ENCODE measurements at places on chromosomes 7 and 10. TPM values are rescaled to one million over a fixed set of nuclear protein-coding genes. Genes with fewer than 3 reads are reported as not detected.

- no peaks in the 10 kb centered on the region for H3K36me3 ChIP-seq
- H3K27ac ChIP-seq: no peak overlapping the region
- no peak overlapping the region for H3K4me3 ChIP-seq
- H3K27me3 ChIP-seq: peaks cover 2% of the 10 kb centered on the region
These were observed 33.9 kb downstream of the CYCS start for GRCh38 chr7:25091176-25091575.

- H3K27ac ChIP-seq: no peak overlapping the region
- no peak overlapping the region for H3K4me3 ChIP-seq
- no peak for DNase-seq
- no peaks in the 10 kb centered on the region for H3K27me3 ChIP-seq
- peaks cover 9% of the 10 kb centered on the region for H3K36me3 ChIP-seq
- peaks cover 2% of the 10 kb centered on the region for H3K4me1 ChIP-seq
These were observed 140.6 kb upstream of the TMEM168 start for GRCh38 chr7:112930787-112931186.

DNA sequence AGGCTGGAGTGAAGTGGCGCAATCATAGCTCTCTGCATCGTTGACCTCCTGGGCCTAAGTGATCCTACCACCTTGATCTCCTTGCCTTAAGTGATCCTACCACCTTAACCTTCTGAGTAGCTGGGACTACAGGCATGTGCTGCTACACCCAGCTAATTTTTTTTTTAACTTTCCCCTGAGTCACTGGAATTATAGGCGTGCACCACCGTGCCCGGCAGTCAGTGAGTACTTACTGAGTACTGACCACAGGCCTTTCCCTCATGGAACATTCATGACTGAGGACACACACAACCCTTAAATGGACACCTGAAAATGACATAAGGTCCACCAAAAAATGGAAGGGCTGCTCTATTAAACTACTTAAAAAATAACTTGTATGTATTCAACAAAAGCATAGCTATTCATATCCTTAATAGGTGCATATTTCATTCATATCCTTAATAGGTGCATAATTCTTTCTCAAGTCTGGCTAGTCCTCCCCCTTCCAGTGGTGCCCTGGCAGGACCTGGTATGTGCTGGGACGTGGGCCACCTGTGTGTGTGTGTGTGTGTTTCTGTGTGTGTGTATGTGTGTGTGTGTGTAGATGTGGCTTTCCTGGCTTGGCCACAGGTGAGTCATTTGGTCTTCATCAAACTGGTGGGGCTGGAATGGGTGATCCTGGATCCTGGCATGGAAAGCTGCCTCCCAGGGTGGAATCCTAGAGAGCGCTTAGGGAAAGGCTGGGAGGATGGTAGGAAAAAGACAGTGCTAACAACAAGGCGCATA lies 3.5 kb downstream of the FAM180A start:
- peaks cover 22% of the 10 kb centered on the region for H3K4me1 ChIP-seq
- H3K27ac ChIP-seq: no peak overlapping the region
- H3K36me3 ChIP-seq: no peaks in the 10 kb centered on the region
- no peaks in the 10 kb centered on the region for H3K27me3 ChIP-seq
- DNase-seq: no peak
- no peak overlapping the region for H3K4me3 ChIP-seq

Gene STEAP4
- total RNA-seq: 0.16 TPM

DNA sequence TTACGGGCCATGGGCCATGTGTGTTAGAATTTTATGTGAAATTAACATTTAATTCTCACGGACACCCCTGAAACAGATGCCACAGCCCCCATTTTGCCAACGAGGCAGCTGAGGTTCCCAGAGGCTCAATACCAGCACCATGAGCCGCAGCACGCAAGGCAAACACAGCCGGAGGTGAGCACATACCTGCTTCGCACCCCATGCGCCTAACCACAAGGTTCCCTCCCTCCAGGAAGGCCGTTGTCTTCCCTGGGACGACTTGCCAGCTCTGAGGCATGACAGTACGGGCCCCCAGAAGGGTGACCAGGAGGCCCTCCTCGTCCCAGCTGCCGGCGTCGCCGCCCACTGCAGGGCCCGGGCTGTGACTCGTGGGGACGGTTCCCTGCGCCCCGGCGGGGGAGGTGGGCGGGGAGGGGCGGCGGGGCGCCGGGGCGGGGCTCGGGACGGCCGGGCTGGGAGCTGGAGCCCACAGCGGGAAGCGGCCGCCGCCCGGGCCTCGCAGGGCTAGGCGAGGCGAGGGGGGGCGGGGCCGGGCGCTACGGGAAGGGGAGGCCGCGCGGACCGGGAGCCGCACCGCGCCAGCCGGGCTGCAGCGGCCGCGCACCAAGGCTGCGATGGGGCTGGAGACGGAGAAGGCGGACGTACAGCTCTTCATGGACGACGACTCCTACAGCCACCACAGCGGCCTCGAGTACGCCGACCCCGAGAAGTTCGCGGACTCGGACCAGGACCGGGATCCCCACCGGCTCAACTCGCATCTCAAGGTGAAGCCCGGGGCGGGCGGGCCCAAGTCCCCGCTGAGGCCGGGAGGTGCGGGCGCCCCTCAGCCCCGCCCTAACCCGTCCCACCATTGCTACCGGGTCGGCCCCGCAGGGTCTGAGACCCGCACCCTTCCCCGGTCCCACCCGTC lies at the start of gene CAV2:
TSS of gene CAV2 (plus strand) at position 571 of the 910 bp plus-strand sequence. CDS start at position 615, 44 bp downstream.
- peak within 1 kb of the TSS; percentile 83 for H3K4me3 ChIP-seq
- H3K4me1 ChIP-seq: peaks cover 19% of the 10 kb centered on the region
- DNase-seq: peak; percentile 35

Gene DNAJC12
- 9.3 TPM for total RNA-seq

Gene ARHGAP19
- 22.8 TPM for total RNA-seq

DNA sequence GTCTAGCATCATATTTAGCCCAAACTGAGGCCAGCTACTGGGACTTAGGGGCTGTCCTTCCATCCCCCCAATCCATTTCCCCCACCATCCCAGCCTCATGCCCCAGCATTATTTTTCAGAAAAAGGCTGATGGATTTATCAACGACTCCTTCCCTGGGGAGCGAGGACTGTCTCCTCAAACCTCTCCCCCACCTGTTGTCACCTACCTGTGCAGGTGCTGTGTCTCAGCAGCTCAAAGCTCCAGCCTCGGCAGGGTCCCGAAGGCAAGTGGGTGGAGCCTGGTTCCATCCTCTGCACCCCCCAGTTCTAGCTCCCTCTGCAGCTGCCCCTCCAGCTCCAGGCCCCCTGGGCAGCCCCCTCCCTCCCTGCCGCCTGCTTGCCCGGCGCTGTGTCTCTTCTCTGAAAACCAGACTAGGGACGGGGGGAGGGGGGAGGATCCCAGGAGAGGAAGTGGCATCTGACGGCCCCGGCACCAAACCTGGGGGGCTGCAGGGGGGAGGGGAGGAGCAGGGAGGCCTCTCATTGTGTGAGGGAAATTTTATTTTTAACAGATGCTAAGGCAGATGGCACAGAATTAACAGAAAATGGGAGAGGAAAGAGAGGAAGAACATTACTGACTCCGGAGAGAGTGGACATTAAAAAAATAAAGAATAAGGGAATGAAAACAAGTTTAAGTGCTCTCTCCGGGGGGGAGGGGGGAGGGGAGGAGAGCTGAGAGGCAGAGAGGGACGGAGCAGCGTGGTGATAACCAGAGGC lies 61.7 kb upstream of the PAX2 start:
- H3K36me3 ChIP-seq: no peaks in the 10 kb centered on the region
- H3K4me1 ChIP-seq: peaks cover 1% of the 10 kb centered on the region
- H3K4me3 ChIP-seq: no peak overlapping the region
- no peak overlapping the region for H3K27ac ChIP-seq
- H3K27me3 ChIP-seq: peaks cover 98% of the 10 kb centered on the region

GRCh38 chr10:120172356-120172755 lies 279.8 kb downstream of the SEC23IP start:
- H3K36me3 ChIP-seq: no peaks in the 10 kb centered on the region
- no peak overlapping the region for H3K4me3 ChIP-seq
- H3K4me1 ChIP-seq: no peaks in the 10 kb centered on the region
- H3K27me3 ChIP-seq: peaks cover 1% of the 10 kb centered on the region
- H3K27ac ChIP-seq: no peak overlapping the region

GRCh38 chr10:95896071-95896850 lies 11.5 kb upstream of the CC2D2B start:
- H3K27ac ChIP-seq: no peak overlapping the region

- no peak overlapping the region for H3K27ac ChIP-seq
- DNase-seq: no peak
- H3K4me3 ChIP-seq: no peak overlapping the region
- no peaks in the 10 kb centered on the region for H3K4me1 ChIP-seq
- H3K36me3 ChIP-seq: no peaks in the 10 kb centered on the region
These were observed 295.4 kb downstream of the PRPF18 start for GRCh38 chr10:13882119-13882711.

DNA sequence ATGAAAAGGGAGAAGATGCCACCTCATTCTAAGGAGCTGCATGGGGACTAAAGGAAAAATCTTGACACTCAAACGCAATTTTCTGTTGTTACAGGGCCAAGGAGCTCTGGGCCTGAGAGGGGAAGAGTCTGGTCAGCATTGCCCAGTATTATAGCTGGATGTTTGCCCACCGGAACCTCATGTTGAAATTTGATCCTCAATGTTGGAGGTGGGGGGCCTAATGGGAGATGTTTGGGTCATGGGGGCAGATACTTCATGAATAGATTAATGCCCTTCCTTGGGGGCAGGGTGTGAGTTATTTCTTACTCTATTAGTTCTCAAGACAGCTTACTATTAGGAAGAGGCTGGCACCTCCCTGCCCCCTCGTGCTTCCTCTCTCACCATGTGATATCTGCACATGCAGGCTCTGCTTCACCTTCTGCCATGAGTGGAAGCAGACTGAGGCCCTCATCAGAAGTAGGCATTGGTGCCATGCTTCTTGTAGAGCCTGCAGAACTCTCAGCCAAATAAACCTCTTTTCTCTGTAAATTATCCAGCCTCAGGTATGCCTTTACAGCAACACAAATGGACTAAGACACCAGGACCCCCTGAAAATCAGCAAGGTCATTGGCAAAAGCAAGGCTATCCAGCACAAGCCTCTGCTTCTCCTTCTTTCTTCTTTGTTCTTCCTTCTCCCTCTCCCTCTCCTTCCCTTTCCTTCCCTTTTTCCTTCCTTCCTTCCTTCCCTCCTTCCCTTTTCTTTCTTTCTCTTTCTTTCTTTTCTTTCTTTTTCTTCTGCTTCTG lies 15.1 kb downstream of the GCK start:
- H3K4me1 ChIP-seq: no peaks in the 10 kb centered on the region
- H3K27me3 ChIP-seq: peaks cover 48% of the 10 kb centered on the region
- no peaks in the 10 kb centered on the region for H3K36me3 ChIP-seq
- no peak overlapping the region for H3K27ac ChIP-seq
- no peak overlapping the region for H3K4me3 ChIP-seq

Gene TBXAS1
- 3.9 TPM for total RNA-seq

DNA sequence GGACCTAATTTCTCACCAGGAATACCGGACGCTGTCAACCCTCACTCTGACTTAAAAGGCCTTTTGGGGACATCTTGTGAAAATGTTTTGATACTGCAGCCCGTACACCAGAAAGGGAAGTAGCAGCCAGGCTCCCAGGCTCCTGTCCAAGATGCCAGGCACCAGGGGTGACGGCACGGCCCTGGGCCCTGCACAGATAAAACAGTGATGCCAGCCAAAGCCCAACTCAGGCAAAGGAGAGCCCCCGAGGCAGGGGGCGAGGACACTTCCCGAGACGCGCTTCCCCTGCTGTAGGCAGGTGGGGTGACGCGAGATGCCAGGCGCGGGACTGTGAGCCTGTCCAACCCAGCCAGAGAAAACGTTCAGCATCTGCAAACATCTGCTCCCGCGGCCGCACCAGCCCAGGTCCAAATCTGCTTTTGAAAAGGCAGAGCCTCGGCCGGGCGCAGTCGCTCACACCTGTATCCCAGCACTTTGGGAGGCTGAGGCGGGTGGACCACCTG lies 15.7 kb downstream of the ZFAND2A start:
- no peaks in the 10 kb centered on the region for H3K27me3 ChIP-seq
- no peaks in the 10 kb centered on the region for H3K36me3 ChIP-seq
- H3K27ac ChIP-seq: no peak overlapping the region
- H3K4me1 ChIP-seq: no peaks in the 10 kb centered on the region
